ENCODE measurements at places on chromosomes 5 and 9.

DNA sequence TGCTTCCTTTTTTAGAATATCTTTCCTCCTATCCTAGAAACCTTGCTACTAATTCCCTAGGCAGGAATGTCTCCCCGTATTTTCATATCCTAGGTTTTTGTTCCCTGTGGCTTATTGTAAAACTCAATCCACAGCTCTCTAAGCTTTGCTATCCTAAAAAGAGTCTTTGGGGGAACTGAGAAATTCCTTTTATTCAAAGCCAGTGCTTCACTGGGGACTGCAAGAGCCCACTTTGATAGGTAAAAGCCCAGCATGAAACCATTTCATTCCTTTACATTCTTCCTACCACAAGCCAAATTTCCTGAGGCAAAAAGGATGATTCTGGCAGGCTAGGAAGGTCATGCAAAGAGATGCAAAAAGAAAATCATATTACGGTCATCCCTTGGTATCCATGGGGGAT is 5.8 kb upstream of the HACD4 start:
- no peak for DNase-seq

GRCh38 chr5:120682851-120683250 is 218.8 kb downstream of the PRR16 start:
- DNase-seq, result no peak

- DNase-seq, result no peak
Observed at GRCh38 chr5:69364414-69364813, 4.9 kb downstream of the AK6 start.

GRCh38 chr9:126761274-126761673 is 43.6 kb upstream of the ZBTB43 start:
- no peak for DNase-seq

- no peak for DNase-seq
Observed at GRCh38 chr5:135557076-135557838, 21.5 kb upstream of the NEUROG1 start.

DNA sequence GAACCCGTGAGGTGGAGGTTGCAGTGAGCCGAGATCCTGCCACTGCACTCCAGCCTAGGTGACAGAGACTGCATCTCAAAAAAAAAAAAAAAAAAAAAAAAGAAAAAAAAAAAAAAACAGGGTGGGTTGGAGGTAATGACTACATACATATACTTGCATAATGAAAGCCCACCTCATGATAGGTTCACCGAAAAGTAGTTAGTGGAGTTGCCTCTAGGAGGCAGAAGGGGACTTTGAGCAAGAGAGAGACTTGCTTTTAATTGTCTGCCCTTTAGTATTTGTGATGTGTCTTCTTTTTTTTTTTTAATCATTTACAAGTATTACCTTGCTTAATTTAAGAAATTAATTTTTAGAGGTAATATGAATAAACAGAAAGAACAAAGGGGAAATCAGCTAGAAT is 99.8 kb downstream of the PPARGC1B start:
- no peak for DNase-seq

GRCh38 chr5:97412959-97413358 is 229.9 kb upstream of the RIOK2 start:
- DNase-seq, result no peak

DNA sequence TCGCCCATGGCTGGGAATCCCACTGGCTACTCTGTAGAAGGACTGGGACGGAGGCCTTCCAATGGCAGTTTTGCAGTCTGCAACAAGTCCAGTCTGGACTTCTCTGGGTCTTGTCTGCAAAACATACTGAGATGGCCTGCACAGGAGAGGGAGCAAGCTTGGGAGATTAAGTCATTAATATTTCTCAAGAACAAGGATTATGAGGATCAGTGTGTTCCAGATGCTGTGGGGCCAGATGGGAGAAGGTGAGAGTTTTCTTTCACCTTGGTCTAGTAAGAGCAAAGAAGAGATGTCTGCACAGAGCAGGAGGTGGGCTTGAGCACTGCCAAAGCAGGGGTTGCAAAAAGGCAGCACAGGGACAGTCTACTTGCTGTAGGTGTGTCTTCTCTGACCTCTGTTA is at the start of gene PDE6A:
TSS of gene PDE6A (minus strand) at position 128 of the 400 bp plus-strand sequence. CDS start at position 8, 120 bp downstream.
- no peak for DNase-seq

GRCh38 chr5:9456435-9457042 is 89.3 kb downstream of the SEMA5A start:
- DNase-seq, result no peak

DNA sequence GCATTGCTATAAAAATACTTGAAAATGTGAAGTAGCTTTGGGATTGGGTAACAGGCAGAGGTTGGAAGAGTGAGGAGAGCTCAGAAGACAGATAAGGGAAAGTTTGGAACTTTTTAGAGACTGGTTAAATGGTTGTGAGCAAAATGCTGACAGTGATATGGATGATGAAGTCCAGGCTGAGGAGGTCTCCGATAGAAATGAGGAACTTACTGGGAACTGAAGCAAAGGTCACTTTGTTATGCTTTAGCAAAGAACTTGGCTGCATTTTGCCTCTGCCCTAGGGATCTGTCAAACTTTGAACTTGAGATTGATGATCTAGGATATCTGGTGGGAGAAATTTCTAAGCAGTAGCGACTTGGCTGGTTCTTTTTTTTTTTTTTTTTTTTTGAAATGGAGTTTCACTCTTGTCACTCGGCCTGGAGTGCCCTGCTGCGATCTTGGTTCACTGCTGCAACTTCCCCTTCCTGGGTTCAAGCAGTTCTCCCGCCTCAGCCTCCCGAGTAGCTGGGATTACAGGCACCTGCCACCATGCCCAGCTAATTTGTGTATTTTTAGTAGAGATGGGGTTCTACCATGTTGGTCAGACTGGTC is 998.9 kb downstream of the TLE1 start:
- DNase-seq, result no peak

- DNase-seq, result no peak
Observed at GRCh38 chr5:149427374-149427773, 48.3 kb upstream of the IL17B start.
